ENCODE measurements at places on chromosomes 12 and 14.

DNA sequence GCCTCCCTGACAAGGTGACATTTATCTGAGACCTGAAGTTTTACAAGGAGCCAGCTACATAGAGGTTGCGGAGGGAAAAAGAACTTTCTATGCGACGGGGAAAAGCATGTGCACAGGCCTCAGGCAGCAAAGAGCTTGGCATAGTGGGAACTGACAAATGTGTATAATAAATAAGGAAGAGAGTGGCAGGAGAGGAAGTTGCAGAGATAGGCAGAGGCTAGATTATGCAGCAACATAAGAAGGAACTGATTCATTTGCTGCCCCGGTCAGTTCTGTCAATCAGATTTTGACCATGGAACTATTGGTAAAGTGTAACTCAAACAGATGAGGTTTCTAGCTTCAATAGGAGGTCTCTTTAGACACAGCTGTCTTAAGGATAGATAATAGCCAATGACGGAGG lies 33.7 kb upstream of the RIC8B start:
- no peak for DNase-seq

- no peak for DNase-seq
These were observed 52.0 kb downstream of the HELB start for GRCh38 chr12:66354291-66354690.

DNA sequence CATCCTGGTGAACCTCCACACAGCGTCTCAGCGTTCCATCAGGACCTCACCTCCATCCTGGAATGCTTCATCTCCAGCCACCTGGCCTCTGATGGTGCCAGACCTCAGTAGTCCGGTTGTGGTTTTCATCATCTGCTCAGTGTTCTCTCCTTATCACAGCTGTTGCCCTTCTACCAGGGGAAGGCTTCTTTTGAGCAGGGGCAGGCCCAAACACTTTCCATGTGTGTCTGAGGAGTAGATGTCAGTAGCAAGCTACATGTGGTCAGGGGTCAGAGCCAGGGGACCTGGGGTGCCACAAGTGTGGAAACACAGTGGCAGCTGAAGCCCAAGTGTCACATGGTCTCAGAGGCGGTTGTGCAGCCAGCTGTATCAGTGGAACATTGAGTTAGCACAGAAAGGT lies 30.2 kb upstream of the FGD4 start:
- DNase-seq, result no peak

GRCh38 chr12:62899568-62900390 lies 35.2 kb downstream of the PPM1H start:
- no peak for DNase-seq
